Activated T-helper 9 cell treated with anti-CD3 and anti-CD28 coated beads, Interleukin-2, amount 50 U/mL, for 16 hours (primary cell): ENCODE measurements at places on chromosomes 12 and 14.

DNA sequence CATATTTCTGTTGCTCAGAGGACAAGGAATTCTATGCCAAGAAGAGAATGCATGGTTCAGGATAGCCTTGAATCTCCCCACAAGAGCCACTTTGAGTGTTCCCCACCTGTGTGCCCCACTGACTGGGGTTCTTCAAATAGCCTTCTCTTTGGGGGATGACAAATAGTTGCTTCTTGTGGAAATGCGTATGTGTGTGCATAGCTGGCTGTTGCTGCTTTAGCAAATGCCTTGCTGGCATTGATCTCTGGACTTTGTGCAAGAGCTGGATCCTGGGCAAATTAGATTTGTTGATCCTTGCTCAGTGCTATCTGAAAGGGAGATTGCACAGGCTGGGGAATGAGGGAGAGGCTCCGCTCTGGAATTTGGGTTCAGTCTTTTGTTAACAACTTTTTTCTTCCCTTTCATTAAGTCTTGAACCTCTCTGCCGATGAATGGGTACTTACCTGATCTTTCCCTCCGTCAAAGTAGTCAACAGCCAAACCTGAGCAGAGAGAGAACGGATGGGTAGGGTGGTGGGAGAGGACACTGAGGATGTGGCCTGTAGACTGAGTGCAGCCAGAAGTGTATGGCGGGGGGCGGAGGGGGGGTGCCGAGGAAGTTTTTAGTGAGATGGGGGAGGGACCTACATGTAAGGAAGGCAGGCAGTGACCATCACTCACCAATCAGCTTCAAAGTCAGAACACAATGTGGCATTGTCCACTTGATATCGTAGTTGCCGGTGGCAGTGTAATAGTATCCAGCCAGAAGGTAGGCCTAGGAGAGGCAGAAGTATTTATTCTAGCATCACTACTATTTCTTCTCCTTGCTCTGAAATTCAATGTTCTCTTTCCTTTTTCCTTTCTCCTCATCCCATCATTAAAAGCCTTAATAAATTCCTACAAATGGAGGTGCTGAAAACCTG is 10.7 kb downstream of the EMG1 start:
- no peak for DNase-seq

DNA sequence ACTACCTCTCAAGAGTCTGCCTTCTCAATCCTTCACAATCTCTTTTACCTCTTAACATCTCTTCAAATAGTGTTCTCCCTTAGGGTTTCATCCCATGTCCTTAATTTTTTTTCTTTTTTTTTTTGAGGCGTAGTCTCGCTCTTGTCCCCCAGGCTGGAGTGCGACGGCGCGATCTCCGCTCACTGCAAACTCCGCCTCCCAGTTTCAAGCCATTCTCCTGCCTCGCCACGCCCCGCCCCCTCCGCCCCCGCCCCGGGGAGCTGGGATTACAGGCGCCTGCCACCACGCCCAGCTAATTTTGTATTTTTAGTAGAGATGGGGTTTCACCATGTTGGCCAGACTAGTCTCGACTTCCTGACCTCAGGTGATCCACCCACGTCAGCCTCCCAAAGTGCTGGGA is 7.0 kb upstream of the BCAT1 start:
- DNase-seq = no peak

- DNase-seq = no peak
Observed at GRCh38 chr12:59304077-59304721, 291.6 kb upstream of the SLC16A7 start.

DNA sequence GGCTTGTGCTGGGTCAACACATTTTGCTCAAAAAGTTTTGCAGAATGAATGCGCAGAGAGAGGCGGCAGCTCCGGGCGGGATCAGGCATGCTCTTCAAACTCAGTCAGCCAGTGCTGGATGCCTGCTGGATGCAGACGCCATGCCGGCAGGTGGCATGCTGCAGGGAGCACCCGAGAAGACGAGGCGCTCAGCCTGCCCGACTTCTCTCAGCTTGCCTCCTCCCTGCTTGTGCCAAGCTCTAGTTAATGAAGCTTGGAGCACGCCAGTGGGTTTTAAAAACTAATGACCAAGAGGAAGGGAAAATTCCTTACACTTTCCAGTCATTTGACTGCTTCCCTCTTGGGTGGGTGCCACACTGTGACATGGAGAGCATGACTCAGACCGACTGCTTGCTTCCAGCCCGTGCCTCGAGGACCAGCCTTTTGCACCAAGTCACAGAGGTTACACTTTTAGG is 39.8 kb downstream of the SLC24A4 start:
- no peak for DNase-seq

- no peak for DNase-seq
Observed at GRCh38 chr12:29132316-29132715, 16.8 kb upstream of the FAR2 start.

GRCh38 chr12:112788205-112788604 is 3.3 kb upstream of the RPH3A start:
- no peak for DNase-seq

DNA sequence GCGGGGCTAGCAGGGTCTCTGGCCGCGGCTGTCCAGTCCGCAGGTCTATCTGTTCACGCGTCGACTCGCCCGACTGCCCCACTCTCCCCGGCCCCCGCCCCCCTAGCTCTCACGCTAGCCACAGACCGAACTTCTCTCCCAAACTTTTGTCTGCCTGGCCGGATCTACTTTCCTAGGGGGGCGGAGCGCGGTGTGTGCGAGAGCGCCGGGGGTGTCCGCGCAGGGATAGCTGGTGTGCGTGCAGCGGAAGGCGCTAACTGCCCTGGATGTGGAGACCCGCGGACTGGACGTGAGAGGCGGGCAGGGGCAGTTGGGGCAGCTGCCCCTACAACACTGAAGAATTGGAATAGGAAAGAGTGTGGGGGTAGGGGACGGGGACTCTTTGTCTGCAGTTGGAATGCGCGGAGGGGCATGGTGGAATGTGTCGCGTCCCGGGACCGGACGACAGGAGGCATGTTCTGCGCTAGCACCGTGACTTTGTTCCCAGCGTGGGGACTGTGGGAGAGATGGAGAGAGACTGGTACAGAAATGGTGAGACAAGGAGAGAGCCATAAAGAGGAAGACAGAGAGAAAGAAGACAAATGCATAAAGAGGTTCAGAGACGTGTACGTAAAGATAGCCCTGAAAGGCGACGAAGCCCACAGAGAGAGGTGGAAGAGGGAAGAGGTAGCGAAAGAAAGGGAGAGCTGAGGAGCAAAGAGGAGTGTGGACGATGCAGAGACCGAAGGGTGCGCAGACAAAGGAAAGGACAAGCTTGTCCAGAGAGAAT is at the start of gene AJUBA:
Gene AJUBA (minus strand): TSS at position 75 of the 769 bp plus-strand sequence. CDS start 285 bp downstream, outside the sequence.
- DNase-seq = peak; percentile 65

DNA sequence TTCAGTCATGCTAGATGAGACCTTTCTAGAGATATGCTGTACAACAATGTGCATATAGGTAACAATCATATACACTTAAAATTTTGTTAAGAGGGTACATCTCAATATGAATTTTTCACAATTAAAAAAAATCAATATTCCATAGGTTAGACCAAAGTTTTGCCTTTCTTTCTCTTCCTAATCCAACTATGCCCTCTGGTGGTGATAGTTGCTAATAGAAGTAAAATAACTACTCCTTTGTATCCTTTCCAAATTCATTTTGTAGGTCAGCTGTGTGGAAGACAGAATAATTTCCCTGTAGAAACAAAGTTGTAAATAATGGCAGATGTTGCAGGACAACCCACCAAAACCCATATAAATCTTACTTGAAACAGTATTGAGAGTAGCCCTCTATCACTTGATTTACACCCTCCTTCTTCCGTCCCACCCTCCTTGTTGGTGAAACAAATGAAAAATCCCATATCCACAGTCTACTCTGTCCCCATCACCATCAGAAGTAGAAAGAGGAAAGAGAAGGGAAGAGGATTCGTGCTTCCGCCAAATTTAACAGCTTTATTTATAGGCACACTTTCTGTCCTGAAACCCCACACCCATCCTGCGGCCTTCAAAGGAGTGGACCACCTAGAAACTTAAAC is 34.2 kb upstream of the KICS2 start:
- no peak for DNase-seq

- DNase-seq = no peak
Observed at GRCh38 chr14:96191841-96192462, 12.7 kb upstream of the BDKRB2 start.

DNA sequence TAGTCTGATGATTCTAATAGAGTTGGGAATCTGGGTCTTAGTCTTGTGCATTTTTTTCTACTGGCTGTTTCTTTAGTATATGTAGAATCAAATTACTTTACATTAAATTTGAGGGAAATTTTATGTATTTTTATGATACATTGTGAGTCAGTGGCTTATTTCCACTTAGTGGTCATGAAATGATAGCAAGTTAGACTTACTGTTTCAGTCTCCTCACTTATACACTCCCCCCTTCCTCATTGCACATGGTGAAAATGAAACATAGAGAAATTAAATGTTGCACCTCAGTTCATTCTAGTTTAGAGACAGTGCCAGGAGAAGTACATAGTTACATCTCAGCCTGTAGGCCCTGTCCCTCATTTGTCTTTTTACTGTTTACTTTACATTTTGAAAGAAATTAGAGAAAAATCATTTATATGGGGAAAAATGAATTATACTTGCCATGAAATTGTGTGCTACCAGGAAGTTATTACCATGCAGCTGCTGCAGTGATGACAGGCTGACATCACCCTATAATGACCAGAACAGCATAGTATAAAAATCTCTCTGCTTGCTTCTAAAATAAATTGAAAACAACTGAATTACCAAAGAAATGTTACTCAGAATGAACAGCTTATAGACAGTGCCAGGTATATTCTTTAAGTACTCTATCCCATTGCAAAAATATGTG is 113.2 kb downstream of the TRMT5 start:
- no peak for DNase-seq

GRCh38 chr12:109726106-109726497 is 12.5 kb downstream of the FAM222A start:
- DNase-seq = no peak

GRCh38 chr12:92096346-92097136 is 49.1 kb downstream of the BTG1 start:
- DNase-seq = no peak

DNA sequence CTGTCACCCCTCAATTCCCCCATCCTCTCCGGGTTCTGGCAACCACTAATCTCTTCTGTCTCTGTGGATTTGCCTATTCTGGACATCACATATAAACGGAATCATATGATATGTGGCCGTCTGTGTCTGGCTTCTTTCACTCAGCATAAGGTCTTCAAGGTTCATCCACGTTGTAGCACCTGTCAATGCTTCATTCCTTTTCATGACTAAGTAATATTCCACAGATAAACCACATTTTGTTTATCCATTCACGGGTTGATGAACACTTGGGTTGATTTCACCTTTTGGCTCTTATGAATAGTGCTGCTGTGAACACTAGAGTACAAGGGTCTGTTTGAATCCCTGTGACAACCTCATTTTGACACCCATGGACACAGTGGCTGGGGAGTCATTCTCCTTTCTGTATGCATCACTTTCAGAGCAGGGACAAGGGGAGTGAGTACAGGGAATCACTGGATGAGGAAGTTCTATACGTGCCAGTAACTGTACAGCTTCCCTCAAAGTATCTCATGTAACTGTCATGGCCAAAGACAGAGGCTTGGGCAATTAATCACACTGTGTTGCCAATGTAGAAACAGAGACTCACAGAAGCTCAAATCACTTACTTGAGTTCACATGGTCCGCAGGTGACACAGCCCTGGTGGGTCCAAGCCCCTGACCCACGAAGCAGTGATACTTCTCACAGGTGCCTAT is 10.9 kb upstream of the TESC start:
- DNase-seq = no peak

GRCh38 chr12:34398366-34398705 is 376.0 kb downstream of the ALG10 start:
- no peak for DNase-seq

DNA sequence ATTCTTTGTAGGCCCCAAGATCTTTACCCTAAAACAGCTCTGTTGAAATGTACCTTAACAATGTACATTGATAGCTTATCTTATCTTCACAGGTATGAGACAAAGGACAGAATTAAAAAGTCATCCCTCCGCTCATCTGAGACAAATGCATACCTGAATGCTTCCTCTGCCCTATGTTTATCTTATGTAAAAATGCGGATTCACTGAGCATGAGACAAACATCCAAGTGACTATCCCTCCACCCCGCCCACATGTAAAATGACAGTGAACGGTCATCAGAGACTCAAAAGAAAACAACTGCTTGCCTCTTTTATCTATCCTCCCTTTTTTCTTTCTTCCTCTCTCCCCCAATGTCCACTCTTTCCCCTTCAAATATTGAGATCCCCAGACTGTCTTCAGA is 37.2 kb upstream of the ZNF740 start:
- no peak for DNase-seq

GRCh38 chr12:51784688-51785087 is 63.8 kb downstream of the FIGNL2 start:
- DNase-seq = no peak
